ENCODE measurements at places on chromosomes 1 and 21.

GRCh38 chr1:60978421-60979357 is 103.7 kb upstream of the NFIA start:
- DNase-seq: peak; percentile 57

DNA sequence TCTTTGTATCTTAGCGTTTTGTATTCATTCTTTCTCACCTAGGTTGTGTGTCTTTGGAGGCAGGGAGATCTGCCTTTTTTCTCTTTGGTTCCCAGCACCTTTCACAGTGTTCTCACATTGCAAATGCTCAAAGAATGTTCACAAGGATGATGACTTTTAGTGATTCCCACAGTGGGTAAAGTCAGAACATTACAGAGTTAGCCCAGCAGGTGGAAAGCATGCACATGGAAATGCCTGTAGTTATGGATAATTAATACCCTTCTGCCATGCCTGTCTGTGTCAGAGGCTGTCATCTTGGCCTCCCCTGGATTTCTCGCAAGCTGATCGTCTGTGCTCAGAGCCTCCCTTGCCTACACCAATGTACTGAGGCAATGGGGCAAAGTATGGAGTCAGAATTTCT is 458.9 kb downstream of the LMO4 start:
- no peak for DNase-seq

- peak; percentile 89 for DNase-seq
Observed at GRCh38 chr1:164803366-164803765, 244.4 kb downstream of the PBX1 start.

- DNase-seq: peak; percentile 59
Observed at GRCh38 chr1:33392639-33393038, 38.3 kb downstream of the PHC2 start.

DNA sequence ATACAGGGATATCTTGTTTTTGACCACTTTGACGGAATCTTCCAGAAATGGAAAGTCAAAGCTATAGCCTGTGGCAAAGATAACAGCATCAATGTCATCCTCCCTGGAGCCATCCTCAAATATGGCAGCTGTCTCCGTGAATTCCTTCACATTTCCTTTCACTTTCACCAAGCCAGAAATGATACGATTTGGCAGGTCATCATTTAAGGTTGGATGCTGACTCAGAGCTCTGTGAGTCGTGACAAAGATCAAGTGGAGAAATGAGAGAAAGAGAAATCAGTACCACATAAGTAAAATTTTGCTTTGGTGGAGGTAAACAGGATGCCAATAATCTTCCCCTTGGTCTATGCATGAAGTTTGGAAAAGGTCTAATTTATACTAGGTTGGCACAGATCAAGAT is 23.9 kb downstream of the FMO5 start:
- peak; percentile 10 for DNase-seq

GRCh38 chr1:64966158-64966971 is at the start of gene JAK1:
JAK1 (minus strand) TSS chr1:64966549; CDS start chr1:64886264, 80,285 bp downstream.
- peak; percentile 83 for DNase-seq

DNA sequence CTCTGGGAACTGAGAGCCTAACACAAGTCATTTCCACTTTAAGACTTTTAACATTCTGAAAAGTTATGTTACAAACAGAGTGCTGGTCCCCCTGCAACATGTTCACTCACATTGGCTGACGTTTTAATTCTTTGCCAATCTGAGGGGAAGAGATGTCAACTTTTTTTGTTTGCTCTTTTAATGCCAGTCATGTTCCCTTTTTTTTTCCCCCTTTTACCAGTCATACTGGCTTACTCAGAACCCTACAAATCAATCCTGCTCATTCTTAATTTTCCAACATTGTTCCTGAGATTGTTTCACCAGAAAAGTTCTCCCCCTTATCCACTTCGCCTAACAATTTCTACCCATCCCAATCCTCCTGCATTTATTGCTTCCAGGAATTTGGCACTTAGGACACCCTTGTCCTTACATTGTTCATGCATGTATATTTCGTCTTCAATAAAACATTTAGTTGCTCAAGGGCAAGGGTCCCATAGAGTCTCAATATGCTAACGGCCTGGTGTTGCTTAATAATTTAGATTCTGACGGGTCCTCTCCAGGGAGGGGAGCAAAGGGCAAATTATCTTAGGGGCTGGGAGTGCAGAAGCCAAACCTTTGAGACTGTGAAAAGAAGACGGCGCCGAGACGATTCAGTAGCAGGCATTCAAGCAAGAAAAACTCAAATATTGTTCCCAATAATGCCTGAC is 624 bp upstream of the CR1L start:
- no peak for DNase-seq

DNA sequence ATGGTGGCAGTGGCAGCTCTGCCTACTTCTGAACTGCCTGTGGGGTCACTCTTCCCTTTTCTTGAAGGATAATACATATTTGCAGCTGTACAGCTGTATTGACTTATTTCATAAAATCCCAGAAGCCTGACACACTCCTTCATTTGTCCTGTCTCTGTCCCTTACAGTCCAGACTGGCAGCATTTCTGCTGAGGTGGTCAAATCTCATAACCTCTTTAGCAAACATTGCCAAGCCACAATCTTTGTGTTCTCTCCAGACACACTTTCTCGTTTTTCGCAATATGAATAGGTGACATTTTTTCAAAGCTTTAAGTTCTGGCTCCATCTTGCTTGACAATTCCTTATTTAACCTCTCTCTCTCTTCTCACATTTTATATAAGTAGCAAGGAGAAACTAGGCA is 15.2 kb downstream of the LY9 start:
- no peak for DNase-seq
